ENCODE measurements at places on chromosomes 4 and X.

DNA sequence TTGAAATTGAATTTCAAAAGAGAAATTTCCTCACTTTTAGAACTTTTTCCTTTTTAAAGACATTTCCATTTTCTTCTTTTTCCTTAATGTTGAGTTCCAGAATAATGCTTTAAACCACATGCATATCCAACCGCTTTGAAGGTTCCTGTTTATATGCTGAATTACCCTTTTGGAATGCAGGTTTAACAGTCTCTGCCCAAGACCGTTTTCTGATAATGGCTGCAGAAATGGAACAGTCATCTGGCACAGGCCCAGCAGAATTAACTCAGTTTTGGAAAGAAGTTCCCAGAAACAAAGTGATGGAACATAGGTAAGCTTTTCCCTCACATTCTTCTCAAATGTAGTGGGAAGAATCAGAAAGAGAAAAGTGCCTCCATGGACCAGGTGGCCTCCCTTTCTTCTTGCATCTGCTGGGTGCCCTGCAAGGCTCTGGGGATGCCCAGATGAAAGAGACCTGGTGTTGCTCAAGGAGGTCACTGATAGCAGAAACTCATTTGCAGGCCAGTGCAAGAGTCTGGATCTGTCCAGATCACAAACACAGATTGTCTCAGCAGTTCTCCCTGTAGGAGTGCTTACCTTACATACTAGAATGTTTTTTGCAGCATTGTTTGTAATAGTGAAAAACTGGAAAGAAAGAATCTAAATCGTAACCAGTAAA is 42.9 kb downstream of the MOSPD2 start:
- DNase-seq = no peak

DNA sequence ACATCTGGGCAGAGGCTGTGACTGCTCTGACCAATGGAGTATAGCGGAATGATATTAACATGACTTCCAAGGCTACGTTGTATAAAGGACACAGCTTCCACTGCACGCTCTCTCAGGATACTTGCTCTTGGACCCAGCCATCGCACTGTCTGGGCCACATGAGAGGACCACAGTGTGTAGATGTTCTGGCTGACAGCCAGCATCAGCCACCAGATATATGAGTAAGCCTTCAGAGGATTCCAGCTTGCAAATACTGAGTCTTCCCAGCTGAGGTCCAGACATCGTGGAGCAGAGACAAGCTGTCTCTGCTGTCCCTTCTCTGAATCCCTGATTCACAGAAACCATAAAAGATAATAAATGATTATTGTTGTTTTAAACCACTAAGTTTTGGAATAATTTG is 146.8 kb upstream of the USP9X start:
- no peak for DNase-seq

- no peak for DNase-seq
Measured at GRCh38 chr4:107258359-107258758, 222.2 kb upstream of the DKK2 start.

GRCh38 chrX:96449896-96450295 is 234.7 kb upstream of the DIAPH2 start:
- DNase-seq = no peak

GRCh38 chr4:36010397-36010929 is 233.9 kb downstream of the ARAP2 start:
- no peak for DNase-seq
